ENCODE measurements at places on chromosomes 5 and 9.

GRCh38 chr5:60494635-60495034 is 205.3 kb downstream of the DEPDC1B start:
- DNase-seq: no peak

- DNase-seq: peak; percentile 54
Measured at GRCh38 chr5:179326122-179326927, 18.9 kb downstream of the ADAMTS2 start.

- no peak for DNase-seq
Measured at GRCh38 chr5:156715287-156715686, 134.8 kb upstream of the PPP1R2B start.

DNA sequence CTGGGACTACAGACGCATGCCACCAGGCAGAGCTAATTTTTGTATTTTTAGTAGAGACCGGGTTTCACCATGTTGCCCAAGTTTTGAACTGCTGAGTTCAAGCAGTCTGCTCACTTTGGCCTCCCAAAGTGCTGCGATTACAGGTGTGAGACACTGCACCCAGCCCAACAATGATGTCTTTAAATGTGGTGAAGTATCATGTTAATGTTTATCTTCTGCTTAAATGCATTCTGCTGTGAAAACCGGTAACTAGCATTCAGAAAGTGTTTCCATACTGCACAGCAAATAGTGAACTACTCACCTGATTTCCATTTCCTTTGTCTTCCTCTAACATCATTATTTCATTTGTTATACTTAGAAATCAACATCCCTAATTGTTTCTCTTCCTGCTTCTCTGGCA is 264.0 kb upstream of the ITGA1 start:
- no peak for DNase-seq

DNA sequence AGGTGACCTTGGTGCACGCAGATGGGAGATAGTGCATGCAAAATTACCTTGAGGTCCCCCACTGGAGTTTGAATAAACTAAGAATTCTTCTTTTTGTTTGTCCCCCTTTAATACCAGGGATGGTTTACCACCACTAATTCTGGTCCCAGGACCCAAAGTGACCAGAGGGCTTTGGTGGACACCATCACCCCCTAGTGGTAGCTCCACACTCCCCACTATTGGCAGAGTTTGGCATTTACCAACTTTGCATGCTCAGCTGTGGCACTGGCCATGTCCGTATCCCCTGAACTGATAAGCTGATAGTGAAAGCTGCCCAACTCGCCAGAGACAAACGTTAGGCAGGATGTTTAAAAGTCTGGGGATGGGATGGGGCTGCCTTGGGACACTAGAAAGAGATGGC is 3.3 kb downstream of the ASTN2 start:
- DNase-seq: no peak

- no peak for DNase-seq
Measured at GRCh38 chr5:113824307-113824706, 310.8 kb downstream of the YTHDC2 start.

- no peak for DNase-seq
Measured at GRCh38 chr9:75891277-75891741, 836 bp downstream of the PCSK5 start.

GRCh38 chr9:112858625-112859147 is 32.0 kb downstream of the SLC46A2 start:
- no peak for DNase-seq

GRCh38 chr9:137444106-137444790 is 3.1 kb upstream of the ENTPD8 start:
- no peak for DNase-seq

DNA sequence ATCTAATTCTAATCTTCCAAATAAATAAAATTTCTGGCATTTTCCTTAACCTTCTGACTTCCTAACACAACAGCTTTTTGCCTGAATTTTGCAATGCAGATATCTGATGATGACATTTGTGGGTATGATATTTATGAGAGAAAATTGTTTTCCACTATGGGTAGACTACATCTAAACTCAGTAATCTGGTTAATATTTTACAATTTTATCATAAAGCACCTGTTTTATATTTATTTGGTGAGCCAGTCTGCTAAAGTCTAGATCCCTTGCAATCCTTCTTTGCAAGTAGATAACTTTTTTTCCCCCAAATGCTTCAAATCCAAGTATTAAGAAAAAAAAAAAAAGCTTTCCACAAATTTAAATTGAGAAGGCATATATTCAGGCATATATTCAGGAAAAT is 246.2 kb upstream of the DAB2 start:
- no peak for DNase-seq

- DNase-seq: no peak
Measured at GRCh38 chr5:37520811-37521210, 141.7 kb downstream of the WDR70 start.

DNA sequence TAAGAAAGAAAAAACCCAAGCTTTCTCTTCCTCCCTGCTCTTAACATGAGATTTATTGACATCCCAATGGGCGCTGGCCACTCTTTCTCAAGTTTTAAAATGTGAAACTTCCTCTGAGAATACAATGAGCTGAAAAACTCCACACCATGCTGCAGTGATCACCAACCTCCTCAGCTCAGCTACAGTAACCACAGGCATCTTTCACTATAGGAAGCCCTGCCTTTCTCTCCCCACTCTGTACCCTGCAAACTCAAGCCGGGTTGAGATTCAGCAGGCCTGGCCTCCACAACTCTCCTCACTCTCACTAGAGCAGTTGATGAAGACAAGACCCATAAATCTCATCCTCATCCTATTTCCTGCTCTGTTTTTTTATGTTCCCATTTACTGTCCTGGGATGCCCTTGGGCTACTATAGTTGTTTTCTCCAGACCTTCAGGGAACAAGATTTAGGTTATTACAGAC is 48.3 kb downstream of the SH3TC2 start:
- DNase-seq: no peak

GRCh38 chr9:134807716-134808446 is 72.7 kb upstream of the FCN2 start:
- DNase-seq: peak; percentile 37

DNA sequence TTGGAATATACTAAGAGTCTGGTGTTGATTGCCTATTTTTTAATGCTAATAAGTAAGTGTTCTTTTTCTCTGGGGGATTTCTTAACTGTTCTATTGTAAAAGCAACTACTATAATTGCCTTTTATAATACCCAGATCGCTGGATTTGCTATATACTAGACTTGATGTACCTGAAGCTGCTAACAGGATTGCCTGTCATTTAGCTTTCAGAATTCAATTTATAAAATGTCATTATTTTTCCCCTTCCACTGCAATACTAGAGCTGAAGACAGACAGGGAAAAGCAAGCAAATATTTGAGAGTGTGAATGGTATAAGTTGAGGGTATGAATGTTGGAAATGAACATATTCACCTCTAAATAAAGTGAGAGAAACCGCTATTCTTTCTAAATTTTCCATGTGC is 115.5 kb downstream of the SH3GL2 start:
- DNase-seq: no peak

DNA sequence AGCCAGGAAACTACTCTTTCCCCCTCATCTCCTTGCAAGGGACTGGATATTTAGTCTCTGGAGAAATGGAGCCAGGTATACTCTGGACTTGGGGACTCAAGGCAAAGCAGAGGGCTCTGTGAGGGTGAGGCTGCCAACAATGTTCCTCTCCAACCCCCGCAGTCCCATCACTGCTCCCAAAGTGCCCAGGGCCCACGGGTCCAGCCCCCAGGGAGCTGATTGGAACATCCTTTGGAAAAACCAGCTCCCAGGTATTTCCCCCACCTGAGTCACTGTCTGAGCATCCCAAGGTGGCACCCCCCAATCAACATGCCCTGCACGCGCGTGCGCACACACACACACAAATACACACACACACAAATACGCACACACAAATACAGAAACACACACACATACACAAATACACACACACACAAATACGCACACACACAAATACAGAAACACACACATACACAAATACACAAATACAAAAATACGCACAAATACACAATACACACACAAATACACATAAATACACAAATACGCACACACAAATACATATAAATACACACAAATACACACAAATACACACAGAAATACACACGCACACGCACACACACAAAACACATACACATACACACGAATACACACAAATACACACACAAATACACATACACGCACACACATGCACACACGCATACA is 137.4 kb downstream of the DAB2IP start:
- DNase-seq: no peak

- DNase-seq: no peak
Measured at GRCh38 chr9:136750526-136750925, 2.2 kb upstream of the LCN6 start.

- no peak for DNase-seq
Measured at GRCh38 chr5:32714836-32715235, 3.7 kb downstream of the NPR3 start.

DNA sequence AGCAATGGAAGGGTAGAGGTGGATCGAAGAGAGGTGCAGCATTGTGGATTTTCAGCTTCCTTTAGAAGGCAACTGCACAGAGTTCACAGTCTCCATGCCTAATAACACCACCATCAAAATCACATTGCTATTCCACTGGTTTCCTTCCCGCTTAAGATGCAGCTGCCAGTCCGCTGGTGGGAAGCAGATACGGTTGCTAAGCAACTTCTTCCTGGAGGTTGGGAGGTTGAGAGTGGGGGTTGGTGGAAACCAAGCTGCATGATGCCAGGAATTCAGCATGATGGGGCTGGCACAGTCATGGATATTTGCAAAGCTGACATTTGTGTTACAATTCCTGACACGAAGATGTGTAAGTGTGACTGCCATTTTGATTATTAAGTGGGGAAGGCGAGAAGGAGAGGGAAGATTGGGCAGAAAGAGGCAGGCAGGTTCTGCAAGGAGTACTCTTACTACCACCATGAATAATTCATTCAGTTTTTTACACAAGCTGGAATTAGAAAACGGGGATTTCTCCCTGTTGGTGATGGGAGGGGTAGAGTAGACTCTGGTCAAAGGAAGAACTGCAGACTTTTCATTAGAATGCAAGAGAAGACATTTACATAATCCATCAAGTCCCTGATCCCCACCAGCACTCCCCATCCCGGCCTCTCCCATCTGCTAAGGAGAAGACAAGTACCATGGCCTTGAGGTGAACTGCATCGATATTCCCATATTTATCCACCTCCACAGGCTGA is 87.5 kb downstream of the GLDC start:
- DNase-seq: no peak

GRCh38 chr5:83426855-83427254 is 44.7 kb upstream of the VCAN start:
- DNase-seq: no peak

DNA sequence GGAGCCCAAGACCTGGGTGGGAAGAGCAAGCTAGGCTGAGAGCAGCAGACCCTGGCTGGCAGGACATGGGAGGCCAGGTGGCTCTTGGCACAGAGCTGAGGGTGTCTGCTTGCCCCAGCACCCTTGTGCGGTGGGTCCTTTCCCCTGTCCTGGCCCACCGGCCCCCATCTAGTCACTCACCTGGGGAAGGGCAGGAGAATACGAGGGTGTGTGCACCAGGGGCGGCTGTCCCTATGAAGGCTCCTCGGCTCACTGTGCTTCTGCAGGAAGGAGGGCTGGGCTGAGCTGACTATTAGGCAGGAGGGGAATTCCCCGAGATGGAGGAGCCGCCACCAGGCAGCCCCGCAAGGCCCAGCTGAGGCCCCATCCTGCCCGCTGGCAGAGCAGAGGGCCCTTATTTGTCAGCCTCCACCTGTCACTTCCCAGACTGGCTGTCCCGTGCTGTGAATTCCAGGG is 6.1 kb upstream of the TNIP1 start:
- DNase-seq: no peak

DNA sequence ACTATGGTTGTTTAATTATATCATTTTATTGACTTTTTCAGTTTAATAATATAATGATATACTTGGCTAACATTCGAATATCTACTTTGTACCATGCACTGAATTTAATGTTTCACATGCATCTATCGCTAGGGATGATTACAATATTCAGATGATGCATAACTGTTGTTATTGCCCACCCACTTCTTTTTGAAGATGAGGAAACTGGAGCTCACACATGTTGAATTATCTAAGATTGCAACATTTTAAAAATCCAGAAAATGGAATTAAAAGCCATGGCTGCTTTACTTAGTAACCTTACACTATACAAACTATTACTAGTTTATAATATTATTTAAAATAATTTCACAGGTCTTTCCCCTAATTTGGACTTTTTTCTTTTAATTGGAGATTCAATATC is 171.7 kb downstream of the TLR4 start:
- no peak for DNase-seq

GRCh38 chr9:133169102-133169501 is 5.4 kb upstream of the GBGT1 start:
- DNase-seq: no peak

GRCh38 chr5:94670726-94671125 is 52.3 kb downstream of the SLF1 start:
- no peak for DNase-seq

GRCh38 chr9:5502553-5502952 is 7.8 kb upstream of the PDCD1LG2 start:
- no peak for DNase-seq

GRCh38 chr5:145237843-145238242 is 597.3 kb downstream of the PRELID2 start:
- no peak for DNase-seq

GRCh38 chr5:50325237-50325832 is 115.8 kb downstream of the EMB start:
- DNase-seq: no peak

DNA sequence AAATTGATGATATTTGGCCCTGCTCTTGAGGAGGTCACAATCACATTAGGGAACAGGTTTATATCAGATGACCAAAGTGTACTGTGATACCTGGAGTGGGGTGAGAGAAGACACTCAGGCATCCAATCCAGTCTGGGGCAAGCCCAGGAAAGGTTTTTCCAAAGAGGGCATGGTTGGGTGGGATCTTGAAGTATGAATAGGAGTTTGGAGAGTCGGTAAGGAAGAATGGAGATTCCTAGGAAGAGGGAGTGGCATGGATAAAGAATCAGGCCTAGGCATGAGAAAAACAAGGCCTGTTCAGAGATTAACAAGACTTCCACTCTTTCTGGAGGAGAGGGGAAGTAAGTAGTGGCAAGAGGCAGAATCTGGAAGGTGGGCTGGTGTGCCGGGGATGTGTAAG is 91.1 kb downstream of the MVB12B start:
- DNase-seq: no peak

GRCh38 chr5:74179701-74180100 is 460.8 kb downstream of the ENC1 start:
- no peak for DNase-seq

GRCh38 chr9:211036-211435 is 3.6 kb upstream of the DOCK8 start:
- no peak for DNase-seq

- DNase-seq: no peak
Measured at GRCh38 chr9:2362150-2362549, 259.4 kb upstream of the VLDLR start.

All from GM04503 (cell line).